ENCODE measurements at places on chromosomes 16 and 17. TPM values are rescaled to one million over a fixed set of nuclear protein-coding genes. Genes with fewer than 3 reads are reported as not detected.

- DNase-seq: no peak
These were observed 160.3 kb downstream of the NTN1 start for GRCh38 chr17:9181640-9182039.

DNA sequence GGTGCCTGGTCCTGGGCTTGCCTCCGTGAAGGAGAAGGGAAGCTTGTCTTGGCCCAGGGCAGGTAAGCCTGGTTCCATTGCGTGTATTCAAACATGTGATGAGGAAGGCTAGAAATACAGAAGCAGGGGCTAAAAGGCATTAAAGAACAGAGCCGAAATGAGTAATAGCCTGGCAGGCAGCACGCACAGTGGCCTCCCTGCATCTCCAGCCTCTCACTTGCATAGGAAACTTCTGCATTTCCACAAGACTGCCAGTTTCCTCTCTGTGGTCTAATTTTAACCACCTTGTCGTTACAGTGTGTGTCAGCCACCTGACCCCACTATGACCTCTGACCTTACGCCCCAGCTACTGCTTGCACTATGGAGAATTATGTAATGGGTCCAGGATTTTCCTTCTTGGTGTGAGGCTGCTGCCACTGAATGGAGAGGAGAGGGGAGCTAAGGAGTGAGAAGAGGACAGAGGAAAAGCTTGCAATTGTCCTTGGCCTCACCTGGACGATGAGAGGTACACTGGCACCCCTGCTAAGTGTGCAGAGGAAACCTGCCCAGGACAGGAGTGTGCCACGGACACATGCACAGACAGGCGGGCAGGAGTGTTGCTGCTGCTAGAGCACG, 32.8 kb downstream of the HIC1 start:
- no peak for DNase-seq

DNA sequence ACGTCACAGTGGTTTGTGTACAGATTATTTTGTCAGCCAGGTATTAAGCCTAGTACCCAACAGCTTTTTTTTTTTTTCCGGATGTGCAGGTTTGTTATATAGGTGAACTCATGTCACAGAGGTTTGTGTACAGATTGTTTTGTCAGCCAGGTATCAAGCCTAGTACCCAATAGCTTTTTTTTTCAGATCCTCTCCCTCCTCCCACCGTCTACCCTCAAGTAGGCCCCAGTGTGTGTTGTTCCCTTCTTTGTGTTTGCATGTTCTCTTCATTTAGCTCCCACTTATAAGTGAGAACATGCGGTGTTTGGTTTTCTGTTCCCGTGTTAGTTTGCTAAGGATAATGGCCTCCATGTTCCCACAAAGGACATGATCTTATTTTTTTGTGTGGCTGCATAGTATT, 19.9 kb downstream of the RPTOR start:
- no peak for DNase-seq

- no peak for DNase-seq
These were observed 577 bp downstream of the ZNF646 start for GRCh38 chr16:31074814-31075183.

TEN1 gene
- total RNA-seq: 16.7 TPM

DNA sequence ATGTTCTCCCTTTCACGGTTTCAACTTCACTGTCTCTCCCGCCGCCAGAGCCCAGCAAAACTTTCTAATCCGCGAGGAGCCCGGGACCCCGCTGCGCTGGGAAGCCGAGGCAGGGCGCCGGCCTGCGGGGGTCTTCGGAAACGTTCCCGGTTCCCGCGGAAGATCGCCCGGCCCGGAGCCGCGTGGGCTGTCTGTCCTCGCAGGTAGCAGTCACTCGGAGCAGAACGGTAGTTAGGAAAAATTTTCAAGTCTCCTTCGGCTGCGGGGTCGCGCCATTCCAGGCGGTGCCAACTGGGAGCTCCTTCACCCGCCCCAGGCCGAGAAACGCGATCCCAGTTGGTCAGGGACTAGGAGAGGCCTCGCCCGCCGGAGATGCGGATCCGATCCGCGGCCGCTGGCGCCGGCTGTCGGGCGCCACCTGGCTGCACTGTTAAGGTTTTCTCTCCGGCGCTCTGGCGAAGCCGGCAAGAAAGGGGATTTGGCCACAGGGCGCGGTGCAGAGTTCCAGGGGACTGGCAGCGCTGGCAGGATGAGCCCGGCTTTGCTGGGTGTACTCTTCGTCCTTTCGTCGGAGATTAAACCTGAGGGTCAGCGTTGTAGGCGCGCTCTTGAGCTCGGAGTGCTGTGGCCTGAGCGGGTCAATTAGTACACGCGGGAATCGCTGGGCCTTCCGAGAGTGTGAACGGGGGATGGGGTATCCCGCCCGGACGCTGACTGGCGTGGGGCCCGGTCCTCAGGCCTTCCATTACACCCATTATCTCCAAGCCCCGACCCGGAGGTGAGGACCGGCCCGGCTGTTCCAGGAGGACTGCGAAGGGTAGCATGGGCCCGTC, 135.4 kb downstream of the KCNJ12 start:
- peak; percentile 79 for DNase-seq

- DNase-seq: peak; percentile 58
These were observed 18.0 kb downstream of the C17orf67 start for GRCh38 chr17:56815711-56816110.

DNA sequence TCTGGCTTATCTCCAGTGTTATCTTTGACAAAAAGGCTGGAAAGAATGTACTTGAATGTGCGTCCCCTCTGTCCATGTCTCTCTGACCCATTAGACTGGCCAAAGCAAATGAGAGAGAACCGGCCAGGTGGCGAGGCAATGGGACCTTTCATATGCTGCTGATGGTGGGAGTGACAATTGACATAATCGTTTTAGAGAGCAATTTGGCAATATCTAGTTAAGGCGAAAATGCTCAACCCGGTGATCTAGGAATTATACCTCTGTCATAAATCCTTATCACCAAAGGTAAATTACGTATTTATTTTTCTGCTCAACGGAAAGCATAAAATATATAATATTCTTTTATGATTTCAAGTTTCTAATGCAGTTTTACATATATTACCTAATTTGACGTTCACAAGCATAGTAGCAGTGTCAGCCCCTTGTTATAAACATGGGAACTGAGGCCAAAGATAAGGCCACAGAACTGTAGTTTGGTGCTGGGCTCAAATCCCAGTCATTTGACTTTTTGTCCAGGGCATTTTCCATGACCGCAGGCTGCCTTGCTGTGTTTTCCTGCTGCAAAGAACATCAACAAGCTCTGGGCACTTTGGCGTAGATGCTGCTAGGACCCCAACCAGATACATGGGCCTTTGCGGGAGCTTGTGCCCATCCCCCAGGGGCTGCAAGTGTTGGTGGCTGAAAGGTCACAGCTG, 14.7 kb upstream of the SDK2 start:
- DNase-seq: no peak

DNA sequence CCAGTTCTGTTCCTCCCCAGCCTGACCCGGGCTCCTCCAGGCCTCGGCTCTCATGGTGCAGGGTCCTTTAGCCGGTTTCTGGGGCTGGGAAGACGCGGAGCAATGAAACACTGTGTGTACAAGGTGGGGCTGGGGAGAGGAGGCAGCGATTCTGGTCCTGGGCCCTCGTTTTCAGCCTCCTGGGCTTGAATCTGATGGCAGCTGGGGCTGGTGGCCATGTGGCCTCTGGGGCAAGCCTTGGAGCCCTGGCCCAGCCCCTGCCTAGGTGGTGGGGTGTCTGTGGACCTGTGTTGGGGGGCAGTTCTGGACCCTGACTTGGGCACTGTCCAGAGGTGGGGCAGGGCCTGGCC, 4.1 kb downstream of the FOXJ1 start:
- no peak for DNase-seq

DNA sequence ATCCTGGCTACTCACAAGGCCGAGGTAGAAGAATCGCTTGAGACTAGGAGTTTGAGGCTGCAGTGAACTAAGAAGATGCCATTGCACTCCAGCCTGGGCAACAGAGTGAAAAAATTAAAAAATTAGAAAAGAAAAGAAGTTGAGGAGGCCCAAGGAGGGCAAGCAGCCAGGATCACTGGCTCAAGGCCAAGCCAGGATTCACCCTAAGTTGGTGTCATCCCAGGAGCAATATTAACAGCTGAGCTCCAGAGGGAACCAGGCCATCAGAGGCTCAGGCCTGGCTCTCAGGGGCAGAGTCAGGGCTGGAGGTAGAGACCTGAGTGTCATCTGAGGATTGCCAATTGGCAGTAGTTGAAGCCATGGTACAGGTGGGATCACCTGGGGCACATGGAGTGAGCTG, 20.7 kb downstream of the DRC3 start:
- DNase-seq: peak; percentile 46

CACNG1 gene
- not detected for total RNA-seq

GRCh38 chr16:15834502-15834901, 22.3 kb downstream of the MYH11 start:
- no peak for DNase-seq

DNA sequence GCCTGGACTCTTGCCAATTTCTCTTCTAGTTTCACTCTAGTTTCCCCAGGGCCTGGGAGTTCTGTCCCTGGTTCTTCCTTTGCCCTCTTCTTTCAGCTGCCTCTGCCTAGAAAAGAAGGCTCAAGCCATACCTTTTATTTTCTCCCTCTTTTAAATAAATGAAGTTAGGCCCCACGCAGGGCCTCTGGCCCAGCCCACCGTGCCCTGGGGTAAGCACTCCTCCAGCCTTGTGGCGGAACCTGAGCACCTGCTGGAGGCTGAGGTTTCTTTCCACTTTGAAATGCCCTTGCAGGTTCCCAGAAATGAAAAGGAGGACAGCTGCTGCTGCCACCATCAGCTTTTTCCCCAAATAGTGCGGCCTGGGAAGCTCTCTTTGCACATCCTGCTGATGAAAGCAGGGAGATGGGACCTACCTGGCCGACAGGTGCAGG, 139.4 kb downstream of the CCDC182 start:
- peak; percentile 33 for DNase-seq

DNA sequence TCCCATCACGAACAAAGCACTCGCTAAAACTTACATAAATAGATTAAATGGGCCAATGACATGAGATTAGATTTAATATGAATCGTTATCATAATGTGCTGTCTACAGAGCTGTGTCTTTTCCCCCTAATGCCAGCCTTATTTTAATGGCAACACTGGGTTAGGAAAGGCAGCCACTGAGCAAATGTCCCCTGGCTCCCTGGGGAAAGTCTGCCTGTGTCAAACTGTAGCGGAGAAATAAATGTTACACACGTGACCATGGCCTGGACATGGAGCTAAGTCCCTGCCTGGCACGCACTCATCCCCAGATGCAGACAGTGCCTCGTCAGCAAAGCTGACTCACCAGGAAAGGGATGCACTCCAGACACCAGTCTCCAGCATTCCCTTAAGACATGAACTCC, 61.3 kb upstream of the SDK2 start:
- DNase-seq: no peak

- no peak for DNase-seq
These were observed 16.2 kb upstream of the STAT3 start for GRCh38 chr17:42404326-42405055.

DNA sequence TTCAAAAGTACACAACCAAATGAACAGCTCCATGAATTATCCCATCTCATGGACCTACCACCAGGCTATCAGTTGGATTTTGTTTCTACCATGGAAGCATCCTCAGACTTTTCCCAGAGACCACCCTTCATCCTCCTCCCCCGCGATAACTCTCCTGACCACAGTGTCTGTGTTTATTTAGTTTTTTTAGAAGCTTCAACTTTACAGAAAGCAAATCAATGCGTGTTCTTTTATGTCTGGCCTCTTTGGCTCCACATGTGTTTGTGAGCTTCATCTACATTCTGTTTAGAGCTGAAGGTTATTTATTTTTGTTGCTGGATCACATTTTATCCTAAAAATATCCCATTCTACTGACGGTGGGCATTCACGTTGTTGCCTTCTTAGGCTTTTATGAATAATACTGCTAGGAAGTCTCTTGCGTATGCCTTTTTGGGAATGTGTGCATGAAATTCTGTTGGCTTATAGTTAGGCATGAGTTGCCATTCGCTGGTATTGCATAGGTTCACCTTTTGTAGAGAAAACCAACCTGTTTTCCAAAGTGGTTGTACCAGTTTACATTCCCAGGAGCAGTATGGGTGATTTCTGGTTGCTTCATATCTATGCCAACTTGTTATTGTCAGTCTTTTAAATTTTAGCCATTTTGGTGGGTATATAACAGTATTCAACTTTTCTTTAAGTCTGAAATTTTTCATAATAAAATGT, 83.0 kb downstream of the CMIP start:
- no peak for DNase-seq

Measured in LHCN-M2 (cell line).